ENCODE measurements at places on chromosomes 6 and 20.

DNA sequence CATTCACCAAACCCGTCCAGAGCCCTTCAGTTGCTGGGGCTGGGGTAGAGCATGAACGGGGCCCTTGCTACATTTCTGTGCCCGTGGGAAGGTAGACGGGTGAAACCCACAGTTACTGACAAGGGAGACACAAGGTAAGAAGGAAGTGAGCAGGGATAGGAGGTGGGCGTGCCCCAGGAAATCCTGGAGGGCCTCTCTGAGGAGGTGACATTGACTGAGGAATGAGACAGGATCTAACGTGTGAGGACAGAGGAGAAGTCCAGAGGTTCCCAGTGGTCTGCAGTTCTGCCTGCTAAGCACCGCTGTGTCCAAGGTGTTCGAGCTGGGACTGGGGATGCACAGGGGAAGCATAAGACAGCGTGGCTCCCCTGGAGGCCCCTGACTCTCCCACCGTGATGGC lies 378.8 kb downstream of the CDH4 start:
- no peak for DNase-seq

- no peak for DNase-seq
These were observed 62.0 kb upstream of the TENT5A start for GRCh38 chr6:81814370-81815076.

DNA sequence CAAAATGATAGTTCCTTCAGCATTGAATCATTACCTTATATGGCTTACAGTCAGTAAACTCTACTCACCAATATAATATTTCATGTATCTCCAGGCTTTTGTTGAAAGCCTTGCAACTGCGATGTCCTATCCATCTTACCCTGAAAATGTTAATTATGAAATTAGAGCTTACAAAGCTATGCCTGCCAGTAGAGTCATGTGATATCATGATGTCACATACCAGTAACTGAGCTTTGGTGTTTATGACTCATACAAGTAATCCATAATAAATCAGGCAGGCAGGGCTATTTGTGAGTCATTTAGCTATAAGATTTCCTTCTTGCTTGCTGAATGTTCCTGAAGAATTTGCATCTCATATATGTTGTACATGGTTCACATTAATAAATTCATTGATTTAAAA lies 44.9 kb upstream of the FAM83B start:
- peak; percentile 1 for DNase-seq

- DNase-seq, result peak; percentile 51
These were observed 39.4 kb upstream of the KCNK16 start for GRCh38 chr6:39361657-39362486.

Data from skin of body (tissue), 3 donors.